ENCODE measurements at places on chromosomes 5 and 9. TPM values are rescaled to one million over a fixed set of nuclear protein-coding genes. Genes with fewer than 3 reads are reported as not detected.

DNA sequence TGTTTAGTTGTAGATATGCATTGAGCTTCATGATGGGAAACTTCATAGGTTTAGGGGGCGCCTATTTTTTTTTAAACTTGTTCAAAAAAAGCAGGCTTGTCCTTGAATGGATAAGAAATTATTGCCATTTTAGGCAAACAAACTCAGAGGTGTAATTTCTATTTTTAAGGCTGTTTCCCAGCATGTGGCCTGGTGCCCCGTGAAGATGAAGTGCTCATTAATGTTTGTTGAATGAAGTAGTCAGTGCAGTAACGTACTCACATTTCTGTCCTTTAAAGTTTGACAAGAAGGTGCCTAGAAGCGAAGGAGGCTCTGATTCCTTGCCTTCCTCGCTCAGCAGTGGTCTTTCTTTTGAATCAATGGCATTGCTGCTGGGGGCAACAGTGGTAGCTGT, 54.3 kb downstream of the ZNF618 start:
- DNase-seq = peak; percentile 14

- no peak for DNase-seq
Measured at GRCh38 chr9:91732187-91733005, 217.6 kb downstream of the ROR2 start.

GRCh38 chr9:103304797-103305196, 309.7 kb downstream of the CYLC2 start:
- no peak for DNase-seq

GRCh38 chr9:38085308-38085707, 16.3 kb upstream of the SHB start:
- no peak for DNase-seq

DNA sequence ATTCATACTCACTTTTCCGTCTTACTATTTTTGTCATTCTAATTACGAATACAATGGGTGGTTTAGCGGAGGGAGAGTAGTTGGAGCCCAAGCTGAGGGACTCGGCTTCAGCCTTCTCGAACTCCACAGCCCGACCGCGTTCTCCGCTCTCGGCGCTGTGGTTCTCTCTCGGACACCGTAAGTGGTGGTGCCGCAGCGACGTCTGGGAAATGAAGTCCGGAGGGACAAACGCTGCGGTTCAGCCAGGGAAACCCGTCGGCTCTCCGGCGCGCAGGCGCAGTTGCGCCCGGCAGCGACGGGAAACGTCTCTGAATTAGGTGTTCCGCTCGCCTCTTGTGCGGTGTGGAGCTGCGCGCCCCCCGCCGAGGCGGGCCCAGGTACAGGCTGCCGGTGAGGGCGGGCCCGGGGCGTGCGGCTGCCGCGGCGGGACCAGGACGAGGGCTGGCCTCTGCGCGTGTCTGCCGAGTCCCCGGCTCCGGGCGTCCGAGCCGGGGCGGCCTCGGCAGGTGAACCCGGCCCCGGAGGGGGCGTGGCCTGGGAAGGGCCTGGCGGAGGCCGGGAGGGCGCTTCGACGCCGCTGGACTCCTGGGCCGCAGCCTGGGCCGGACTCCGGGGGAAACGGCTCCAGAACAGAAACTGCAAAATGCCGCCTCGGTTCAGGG, at the start of gene ZNF879:
TSS of gene ZNF879 (plus strand) at position 277 of the 662 bp plus-strand sequence. CDS start 1,201 bp downstream, outside the sequence.
- DNase-seq = peak; percentile 91

GRCh38 chr9:118975736-118976135, 393.5 kb downstream of the BRINP1 start:
- no peak for DNase-seq

Gene PFN3
- not detected for total RNA-seq

DNA sequence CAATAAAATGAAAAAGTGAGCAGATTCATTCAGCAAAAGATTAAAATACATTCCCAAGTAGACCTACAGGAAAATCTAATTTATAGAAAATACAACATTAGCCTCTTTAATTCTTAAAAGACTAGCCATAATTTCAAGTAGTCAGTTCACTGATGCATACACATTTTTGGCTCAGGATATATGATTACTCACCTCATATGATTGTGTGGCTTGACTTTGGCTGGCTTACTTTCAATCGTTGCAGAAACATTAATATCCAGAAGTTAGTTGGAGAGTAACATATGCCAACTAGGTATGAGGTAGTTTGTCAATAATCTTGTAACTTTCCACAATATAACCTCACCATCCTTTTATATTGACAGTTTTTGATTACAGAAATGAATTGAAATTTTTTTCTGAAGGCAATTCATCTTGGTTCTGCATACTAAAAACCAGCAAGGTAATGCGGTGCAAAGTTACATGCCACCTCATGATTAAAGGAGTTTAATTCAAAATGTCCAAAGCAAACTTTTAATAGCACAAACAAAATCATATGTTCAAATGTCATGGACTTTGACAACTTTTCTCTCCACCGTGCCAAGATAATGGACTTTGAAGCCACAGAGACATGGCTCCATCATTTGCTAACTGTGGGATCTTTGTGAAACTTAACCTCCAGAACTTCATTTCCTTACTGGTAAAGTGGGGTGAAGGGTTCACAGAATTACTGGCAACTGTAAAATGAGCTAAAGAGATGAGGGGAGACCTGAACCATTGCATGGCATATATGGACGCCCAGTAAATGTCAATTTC, 76.6 kb upstream of the PAM start:
- DNase-seq = no peak

DNA sequence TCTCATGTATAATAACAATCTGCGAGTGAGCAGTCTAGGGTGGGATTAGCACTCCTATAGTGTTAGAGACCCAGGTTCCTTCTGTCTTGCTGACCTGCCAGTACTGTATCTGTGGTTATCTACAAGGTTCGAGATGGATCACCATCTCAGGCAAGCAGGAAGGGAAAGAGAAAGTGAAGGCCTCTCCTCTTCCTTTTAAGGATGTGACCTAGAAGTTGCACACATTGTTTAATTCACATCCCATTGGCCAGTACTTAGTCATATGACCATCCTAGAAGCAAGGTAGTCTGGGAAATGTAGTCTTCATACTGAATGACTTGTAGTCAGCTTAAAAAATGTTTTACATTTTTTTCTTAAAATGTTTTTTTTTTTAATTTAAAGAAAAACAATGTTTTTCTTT, 168.6 kb downstream of the CARTPT start:
- no peak for DNase-seq

Gene RNF183
- 0.53 TPM for total RNA-seq

Gene LCN9
- total RNA-seq = 1.7 TPM
